ENCODE measurements at places on chromosomes 5 and 9.

DNA sequence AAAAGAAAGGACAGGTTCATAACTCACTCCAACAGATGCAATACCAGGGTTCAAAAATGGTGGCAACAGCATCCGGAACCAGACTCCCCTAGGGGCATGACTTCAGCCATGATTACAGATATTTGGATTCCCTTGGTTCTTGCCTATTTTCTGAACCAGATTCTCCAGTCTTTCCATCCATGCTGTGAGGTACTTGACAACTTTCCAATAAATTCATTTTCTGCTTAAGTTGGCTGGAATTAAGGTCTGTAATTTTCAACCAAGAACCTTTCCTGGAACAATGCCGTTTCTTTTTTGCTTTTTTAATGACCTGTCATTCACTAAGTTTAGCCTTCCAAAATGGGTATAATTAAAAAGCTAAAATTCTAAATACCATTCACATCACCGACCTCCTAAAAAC is 52.2 kb downstream of the SCAI start:
- DNase-seq = no peak

DNA sequence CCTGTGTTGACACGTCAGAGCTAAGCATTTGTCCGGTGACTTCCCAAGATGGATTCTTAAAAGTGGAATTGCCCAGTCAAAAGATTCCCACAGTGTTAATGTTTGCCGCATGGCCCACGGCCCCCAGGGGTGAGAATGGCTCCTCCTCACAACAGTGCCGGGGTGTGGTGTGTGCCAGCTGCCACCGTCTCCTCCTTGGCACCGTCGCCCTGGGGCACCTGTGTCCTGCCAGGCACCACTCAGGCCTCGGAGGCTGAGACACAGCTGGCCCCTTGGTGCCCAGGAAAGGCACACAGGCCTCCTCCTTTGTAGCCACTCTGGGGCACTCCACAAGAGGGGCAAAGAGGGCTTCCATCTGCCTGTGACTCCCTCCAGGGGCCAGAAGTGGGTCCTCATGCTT is 4.3 kb downstream of the KCNT1 start:
- DNase-seq = no peak

DNA sequence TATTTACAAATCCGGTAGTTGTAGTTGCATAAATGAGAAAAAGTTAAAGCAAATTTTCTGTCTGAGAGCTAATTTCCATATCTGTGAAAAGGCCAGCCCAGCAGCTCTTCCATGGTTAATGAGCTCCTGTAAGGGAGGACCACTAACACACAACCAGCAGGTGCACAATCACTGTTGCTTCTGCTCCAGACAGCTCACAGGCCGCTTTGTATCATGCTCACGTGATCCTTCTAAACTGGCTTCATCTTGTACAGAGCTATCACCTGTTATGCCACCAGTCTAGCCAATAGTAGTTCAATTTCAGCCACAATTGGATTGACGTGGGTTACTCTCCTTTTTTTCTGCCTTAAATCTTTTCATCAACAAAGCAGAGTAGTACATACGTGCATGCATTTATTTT is 38.3 kb upstream of the FBXL17 start:
- no peak for DNase-seq

DNA sequence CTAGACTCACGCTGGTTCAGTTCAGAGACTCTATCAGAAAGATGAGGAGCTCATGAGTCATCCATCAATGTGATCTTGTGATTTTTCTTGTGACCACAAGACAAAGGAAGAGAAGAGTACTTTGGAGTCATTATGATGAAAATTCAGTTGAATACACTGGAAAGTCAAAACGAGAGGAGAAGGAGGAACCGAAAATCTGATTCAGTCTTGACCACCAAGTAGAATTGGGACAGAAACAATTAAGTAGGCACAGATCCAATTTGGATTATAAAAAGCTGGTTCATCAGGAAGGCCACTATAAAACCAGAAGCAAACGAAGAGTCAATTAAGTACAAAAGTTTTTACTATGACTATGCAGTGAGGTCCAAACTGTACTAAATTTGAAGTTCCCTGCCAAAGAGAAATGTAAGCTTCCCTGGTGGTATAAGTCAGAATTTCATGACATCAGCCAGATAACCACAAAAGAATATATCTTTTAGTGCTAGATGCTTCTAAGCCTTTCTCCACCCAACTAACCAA is 90.9 kb downstream of the THBS4 start:
- no peak for DNase-seq

DNA sequence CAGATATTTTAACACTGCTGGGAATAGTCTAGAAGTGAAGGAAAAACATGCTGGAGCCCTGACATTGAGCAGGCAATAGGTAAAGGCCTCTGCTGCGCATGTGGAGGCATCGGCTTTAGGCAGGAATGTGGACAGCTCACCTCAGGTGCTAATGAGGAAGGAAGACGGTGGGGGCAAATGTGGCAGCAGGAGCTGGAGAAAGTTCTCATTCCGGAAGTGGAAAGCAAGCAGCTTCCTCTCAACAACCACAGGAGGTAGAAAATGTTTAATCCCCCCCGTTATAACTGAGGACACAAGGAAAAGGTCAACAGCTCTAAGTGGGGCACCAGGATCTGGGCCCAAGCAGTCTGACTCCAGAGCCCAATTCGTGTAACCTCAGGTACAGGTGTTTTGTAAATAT is 7.6 kb upstream of the RPS14 start:
- DNase-seq = no peak

- no peak for DNase-seq
Measured at GRCh38 chr5:69326365-69326764, 6.2 kb downstream of the CCDC125 start.

- no peak for DNase-seq
Measured at GRCh38 chr9:90547896-90548295, 94.7 kb downstream of the DIRAS2 start.

DNA sequence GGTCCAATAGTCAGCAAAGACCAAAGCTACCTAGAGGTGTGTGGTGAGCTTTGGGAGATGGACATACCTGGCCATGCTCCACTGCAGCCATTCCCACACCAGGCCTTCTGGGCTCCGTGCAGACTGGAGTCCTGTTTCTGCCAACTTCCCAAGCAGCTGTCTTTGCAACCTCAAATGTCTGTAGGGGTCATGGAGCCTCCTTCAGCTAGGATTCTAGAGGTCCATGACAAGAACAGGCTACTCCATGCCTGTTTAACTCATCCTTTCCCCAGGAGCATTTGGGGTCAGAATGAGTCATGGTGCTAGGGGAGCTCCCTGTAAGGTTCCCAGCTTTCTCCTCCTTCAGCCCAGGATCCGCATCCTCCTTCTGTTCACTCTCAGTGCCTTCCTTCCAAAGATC is 17.1 kb downstream of the VPS13A start:
- no peak for DNase-seq

DNA sequence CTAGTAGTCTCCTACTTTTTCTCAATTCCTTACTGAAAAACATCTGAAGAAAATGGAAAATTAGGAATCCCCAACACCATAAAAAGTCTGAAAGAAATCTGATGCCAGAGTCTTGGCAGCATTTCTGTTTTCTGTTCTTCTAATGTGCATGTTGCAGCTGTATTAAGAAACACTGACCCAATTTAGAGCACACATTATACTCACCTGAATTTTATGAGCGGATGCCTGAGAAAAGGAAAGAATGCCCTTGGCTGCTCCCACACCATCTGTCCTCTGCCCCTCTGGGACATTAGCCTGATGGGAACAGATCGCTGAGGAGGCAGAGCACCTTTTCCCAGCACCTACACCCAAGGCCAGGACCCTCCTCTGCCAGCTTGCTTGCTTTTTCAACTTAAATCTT is 14.1 kb upstream of the ANP32B start:
- no peak for DNase-seq

GRCh38 chr5:125337294-125337693 is 590.9 kb upstream of the ZNF608 start:
- DNase-seq = no peak

- DNase-seq = no peak
Measured at GRCh38 chr9:35937227-35937626, 20.7 kb downstream of the OR2S2 start.

GRCh38 chr9:133782157-133783130 is 44.3 kb upstream of the SARDH start:
- DNase-seq = no peak

GRCh38 chr9:134570151-134570621 is 71.4 kb upstream of the COL5A1 start:
- DNase-seq = no peak

GRCh38 chr5:77937015-77937908 is 161.1 kb upstream of the TBCA start:
- no peak for DNase-seq

GRCh38 chr5:99019812-99020697 is 91.2 kb upstream of the CHD1 start:
- peak; percentile 34 for DNase-seq

DNA sequence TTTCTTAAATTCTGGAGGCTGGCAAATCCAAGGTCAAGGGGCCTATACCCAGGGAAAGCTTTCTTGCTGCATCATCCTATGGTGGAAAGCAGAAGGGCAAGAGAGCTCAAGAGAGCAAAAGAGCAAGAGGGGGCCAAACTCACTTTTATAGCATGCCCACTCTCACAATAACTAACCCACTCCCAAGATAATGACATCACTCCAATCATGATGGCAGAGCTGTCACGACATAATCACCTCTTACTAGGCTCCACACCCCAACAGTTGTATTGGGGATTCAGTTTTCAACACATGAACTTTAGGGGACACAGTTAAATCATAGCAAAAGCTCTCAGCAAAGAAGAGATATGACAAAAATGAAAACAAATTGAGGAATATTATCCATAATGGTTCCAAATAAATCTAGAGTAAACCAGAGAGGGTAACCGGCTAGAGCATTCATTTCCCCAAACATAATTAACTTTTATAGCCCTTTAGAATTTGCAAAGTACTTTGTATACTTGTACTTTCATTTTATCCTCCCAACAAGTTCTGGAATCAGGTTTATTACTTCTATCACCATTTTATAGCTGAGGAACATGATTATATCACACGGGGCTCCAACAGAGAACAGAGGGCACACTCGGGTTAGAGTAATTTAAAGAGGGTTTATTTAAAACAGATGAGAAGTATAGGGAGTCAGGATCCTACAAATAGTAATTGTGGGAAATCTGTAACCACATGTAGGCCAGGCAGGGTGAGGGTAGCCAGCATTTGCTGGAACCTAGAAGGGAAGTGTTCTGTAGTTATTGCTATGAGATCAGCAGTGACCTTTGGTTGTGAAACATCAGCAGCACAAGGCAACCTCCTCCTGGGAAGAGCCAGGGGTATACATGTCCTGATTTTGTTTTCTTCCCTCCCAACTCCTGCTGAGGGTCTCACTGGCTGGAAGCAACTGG is 7.2 kb upstream of the TARS1 start:
- DNase-seq = no peak

- DNase-seq = no peak
Measured at GRCh38 chr5:55071413-55071812, 31.0 kb upstream of the GZMA start.

DNA sequence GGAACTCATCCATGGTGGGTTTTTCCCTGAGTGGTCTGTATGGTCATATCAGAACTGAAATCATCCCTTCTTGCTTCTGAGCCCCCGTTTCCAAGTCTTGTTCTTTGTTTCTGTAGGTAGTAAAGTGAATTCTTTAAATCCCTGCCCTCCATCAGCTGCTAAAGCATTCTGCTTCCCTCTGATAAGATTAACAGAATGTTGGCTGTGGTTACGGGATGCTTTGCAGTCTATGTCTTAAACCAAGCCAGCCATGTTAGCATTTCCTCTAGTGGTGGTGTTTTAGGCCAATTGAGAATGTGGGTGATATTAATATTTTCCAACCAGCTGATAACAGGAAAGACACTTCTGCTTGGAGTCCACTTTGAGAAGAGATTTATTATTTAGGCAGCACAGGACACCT is 22.0 kb upstream of the KCNIP1 start:
- DNase-seq = no peak

GRCh38 chr5:78108564-78108963 is 185.9 kb downstream of the AP3B1 start:
- DNase-seq = no peak

GRCh38 chr9:35996358-35996970 is 38.5 kb upstream of the OR2S2 start:
- DNase-seq = no peak

- no peak for DNase-seq
Measured at GRCh38 chr5:94577466-94578245, 40.7 kb downstream of the KIAA0825 start.

- DNase-seq = no peak
Measured at GRCh38 chr5:62828742-62829603, 250.4 kb downstream of the LRRC70 start.

- DNase-seq = no peak
Measured at GRCh38 chr5:151095341-151096000, 14.6 kb upstream of the TNIP1 start.

DNA sequence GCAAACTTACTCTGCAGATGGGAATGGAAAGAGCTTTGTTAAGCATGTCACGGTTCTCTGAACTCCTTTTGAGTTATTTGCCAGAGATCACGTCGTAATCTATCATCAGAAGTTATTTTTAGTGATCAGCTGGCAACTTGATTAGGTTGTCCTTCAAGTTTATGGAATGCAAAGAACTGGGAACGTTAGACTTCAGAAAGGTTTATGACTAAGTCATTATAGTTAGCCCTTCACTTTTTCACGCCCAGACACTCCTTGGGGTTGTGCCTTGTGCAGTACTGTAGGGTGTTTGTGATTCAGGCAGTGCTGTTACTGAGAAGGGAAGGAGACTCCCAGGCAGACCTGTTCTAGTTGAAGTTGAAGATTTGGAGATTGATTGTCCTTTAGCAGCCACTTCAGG is 26.8 kb upstream of the PHF2 start:
- DNase-seq = no peak

DNA sequence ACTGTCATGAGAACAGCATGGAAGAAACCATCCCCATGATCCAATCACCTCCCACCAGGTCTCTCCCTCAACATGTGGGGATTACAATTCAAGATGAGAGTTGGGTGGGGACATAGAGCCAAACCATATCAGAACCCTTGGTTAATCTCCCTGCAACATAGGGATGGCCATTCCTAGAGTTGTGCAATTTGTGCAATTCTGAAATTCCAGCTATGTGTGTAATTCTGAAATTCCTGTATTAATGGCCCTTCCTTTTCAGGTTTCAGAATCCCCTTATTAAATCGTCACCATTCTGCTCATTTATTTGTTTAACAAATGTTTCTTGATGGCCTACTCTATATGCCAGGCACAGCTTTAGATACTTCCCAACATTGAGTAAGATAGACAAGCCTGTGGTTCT is 282.6 kb downstream of the SMARCA2 start:
- no peak for DNase-seq

DNA sequence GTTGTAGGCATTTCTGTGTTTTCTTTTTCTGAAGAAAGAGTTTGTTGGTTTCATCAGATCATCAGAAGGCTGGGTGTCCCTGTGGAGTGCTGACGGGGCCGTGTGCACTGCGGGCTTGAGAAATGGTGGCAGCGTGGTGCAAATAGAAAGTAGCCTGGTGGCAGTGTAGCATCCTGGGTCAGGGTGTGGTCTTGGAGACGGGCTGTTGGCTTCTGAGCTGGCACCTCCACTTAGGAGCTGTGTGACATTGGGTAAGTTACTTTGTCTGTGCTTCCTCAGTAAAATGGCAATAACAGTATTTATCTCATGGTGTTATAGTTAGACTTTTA is 10.0 kb upstream of the NDST1 start:
- no peak for DNase-seq

Data from DMS153 (cell line).